ENCODE measurements at places on chromosomes 7 and 10. TPM values are rescaled to one million over a fixed set of nuclear protein-coding genes. Genes with fewer than 3 reads are reported as not detected.

- no peak for DNase-seq
Measured at GRCh38 chr7:2701832-2702593, 14.0 kb downstream of the AMZ1 start.

CUBN gene
- total RNA-seq, result 1.3 TPM

DNA sequence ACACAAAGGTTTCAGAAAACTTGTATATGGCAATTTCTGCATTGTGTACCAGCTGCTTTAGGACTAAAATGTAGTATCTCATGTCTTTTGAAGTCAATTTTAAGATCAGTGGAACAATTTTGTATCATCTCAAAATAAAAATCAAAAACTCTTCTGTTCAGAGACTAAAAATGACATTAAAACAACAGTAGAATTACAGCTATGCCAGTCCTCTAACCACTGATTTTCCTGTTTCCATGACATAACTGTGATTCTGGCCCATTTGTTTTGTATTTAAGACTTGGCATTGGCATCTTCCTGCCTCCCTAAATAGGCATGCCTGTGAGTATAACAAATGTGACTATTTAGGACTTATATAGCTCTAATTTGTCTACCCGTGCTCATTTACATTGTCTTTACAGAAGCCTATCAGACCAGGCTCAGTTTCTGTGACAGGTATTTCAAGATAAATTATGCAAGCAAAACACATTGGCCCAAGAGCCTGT is 29.1 kb upstream of the VPS41 start:
- no peak for DNase-seq

GRCh38 chr7:111180338-111180737 is 89.4 kb downstream of the LRRN3 start:
- DNase-seq, result no peak

TRUB1 gene
- 11.3 TPM for total RNA-seq

- DNase-seq, result peak; percentile 63
Measured at GRCh38 chr10:13271552-13272163, 28.2 kb downstream of the PHYH start.

GRCh38 chr7:91655656-91656055 is 224.8 kb downstream of the MTERF1 start:
- no peak for DNase-seq

IDI2 gene
- total RNA-seq, result not detected

GRCh38 chr7:33114976-33115375 is 5.8 kb upstream of the RP9 start:
- DNase-seq, result no peak

- no peak for DNase-seq
Measured at GRCh38 chr7:115940460-115941060, 90.0 kb downstream of the TFEC start.

- DNase-seq, result peak; percentile 57
Measured at GRCh38 chr7:27198138-27198841, 1.6 kb downstream of the HOXA13 start.

- DNase-seq, result no peak
Measured at GRCh38 chr10:65571011-65571570, 1354.7 kb upstream of the LRRTM3 start.

MGAM2 gene
- total RNA-seq, result 0.61 TPM

GRCh38 chr7:134640842-134641715 is 5.6 kb upstream of the BPGM start:
- DNase-seq, result no peak

DNA sequence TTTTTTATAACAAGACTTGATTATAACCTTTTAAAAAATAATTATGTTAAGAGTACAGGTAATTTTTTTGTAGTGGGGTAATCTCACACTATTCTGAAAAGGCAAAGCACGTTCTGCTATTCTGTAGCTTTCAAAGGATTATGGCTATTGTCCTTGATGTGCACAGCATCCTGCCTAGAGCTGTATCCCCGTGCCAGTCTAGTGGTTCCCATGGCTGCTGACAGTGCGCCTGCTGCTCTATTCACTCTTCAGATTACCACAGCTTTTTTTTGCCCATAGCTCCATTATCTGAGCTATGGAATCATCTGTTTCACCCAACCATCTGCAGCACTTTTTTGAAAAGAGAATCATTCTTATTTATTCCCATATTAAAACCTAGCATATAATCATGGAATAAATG is 723.4 kb downstream of the PHTF2 start:
- no peak for DNase-seq

DNA sequence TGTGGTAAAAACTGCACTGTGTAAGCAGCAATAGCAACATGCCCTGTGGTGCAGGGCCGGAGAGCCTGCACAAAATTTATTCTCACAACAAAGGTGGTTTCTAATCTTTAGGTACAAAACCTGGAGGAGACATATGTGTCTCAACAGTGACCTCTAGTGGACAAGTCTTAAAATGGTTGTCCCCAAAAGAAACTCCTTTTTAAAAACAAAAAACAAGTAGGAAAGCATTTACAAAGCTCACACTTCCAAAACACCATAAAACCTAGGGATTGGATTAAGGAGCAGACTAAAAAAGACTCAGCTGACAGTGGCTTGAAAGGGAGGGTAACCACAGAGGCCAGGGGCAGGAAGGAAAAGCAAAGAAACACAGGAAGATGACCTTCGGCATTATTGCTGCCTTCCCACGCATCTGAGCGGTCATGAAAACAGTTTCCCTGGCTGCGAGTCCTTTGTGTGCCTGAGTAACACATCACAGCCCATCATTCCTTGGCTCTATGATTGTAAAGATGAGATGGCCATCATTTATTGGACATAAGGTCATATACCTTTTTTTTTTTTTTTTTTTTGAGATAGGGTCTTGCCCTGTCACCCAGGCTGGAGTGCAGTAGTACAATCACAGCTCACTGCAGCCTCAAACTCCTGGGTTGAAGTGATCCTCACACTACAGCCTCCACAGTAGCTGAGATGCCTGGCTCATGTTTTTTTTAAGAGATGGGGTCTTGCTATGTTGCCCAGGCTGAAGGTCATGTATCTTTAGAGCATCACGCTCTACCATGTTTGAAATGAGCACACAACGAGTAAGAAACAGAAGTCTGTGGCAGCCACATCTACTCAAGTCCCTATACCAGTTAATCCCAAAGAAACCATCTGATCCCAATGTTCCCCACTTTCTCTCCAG is 39.5 kb downstream of the RSU1 start:
- no peak for DNase-seq

GRCh38 chr7:143384148-143384547 is 3.0 kb downstream of the ZYX start:
- DNase-seq, result peak; percentile 65

CAV2 gene
- 192 TPM for total RNA-seq

DNA sequence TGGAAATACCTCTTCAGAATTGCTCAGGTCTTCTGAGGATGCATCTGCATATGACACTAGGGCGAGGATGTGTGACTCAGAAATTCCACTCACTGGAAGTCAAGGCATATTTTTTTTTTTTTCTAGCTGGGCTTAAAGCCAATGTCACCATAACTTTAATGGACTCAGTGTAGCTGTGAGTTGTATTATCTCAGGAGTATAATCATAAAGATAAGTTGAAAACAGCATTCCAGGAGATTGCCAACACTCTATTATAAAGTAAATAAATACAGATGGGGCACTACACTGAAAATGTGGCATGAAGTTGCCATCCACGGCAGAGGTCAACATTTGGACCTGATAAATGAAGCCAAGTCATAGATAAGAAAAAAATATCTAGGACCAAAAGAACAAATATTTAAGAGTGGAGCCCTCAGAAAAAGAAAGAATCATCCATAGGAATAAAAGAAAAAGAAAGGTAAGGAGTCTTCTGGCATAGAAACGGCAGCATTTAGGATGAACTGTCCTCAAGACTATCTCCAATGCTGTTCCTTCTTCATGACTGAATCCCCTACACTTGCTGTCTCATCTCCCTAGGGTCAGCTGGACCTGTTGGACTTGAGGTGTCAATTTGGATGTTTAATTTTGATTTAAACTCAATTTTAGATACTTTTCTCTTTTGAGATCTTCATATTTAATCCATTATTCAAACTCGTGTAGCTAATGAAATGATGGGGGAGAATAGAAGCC is 72.9 kb upstream of the CAV2 start:
- no peak for DNase-seq

DNA sequence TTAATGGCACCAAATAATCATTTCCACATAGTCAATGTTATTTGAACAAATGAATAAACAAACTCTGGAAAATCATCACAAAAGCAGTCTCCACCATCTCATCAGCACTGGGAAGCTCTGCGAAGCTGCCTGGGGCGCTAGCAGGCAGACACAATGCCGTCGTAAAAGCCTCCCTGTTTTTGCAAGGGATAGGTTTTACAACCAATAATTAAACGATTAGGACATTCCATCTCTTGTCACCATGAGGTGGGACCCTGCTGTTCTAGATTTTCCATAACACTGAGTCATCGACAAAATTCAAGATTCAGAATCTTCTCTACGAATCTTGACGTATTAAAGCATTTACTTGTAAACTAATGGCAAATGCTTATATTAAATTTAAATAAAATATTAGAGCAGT is 172.8 kb upstream of the AKR1E2 start:
- DNase-seq, result no peak

DNA sequence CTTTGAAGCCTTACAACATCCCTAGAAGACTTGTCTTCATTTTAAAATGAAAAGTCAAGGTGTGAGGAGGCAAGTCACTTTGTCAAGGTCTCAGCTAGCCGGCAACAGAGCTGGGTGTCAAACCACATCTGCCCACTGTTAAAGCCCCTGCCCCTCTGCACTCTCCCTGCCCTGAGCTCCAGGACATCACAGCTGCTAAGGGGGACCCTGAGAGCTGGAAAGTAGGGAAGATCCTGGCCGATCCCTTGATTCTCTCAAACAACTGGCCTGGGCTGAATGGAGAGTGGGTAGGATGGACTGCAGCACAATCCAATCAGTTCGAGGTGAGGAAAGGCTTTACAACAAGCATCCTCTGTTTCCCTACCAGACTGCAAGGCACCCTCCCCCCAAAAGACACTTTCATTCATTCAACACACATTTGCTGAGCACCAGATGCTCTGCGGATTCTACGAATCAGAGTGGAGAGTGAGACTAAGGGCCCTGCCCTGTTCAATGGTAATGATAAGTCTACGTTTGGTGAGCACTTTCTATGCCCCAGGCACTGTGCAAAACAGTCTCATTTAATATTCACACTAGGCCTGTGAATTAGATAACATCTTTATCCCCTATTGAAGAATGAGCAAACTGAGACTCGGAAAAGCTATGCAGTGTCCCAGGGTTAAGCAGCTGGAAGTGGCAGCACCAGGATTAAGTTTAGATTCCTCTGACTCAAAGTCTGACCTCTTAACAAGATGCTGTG is 148.1 kb downstream of the HERPUD2 start:
- DNase-seq, result no peak

CRHR2 gene
- not detected for total RNA-seq

GIMAP7 gene
- total RNA-seq, result 47.0 TPM

MRPS16 gene
- 52.5 TPM for total RNA-seq

OR9A2 gene
- not detected for total RNA-seq

DNA sequence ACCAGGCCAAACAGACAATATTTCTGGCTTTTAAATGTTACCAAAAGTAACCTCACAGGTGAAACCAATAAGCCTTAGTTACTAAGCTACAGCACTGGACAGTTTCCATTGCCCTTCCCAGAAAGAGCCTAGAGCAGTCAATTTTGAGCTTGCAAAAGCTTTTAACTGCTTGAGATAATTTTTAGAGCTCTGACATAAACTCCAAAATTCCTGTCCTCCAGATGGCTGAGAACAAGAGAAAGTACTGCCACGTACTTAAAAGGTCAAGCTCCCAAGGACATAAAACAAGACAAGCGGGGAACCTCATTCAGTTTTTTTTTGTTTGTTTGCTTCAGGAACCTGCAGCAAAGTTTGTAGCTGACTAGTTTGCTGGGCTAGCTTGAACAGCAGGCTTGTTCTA is 54.1 kb downstream of the BBS9 start:
- DNase-seq, result no peak

DNA sequence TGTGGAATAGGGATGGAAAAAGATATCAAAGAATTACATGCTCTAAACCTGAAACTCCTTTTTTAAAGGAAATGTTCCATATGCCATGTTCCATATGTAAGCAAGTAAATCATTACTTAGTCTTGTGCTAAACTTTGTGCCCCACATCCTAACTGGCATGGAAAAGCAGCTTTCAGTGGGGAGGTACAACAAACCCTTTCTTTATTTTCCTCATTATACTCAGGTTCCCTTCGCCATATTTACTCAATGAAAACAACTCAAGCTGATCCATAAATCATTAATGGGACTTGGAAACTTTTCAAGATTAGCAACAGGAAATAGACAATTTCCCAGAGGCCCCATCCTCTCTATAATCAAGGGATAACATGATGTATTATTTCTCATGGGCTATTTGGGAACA is 56.0 kb downstream of the GSAP start:
- DNase-seq, result no peak

COPG2 gene
- total RNA-seq, result 16.3 TPM

CPA1 gene
- total RNA-seq, result not detected

ITGB8 gene
- total RNA-seq, result 4.6 TPM

DNA sequence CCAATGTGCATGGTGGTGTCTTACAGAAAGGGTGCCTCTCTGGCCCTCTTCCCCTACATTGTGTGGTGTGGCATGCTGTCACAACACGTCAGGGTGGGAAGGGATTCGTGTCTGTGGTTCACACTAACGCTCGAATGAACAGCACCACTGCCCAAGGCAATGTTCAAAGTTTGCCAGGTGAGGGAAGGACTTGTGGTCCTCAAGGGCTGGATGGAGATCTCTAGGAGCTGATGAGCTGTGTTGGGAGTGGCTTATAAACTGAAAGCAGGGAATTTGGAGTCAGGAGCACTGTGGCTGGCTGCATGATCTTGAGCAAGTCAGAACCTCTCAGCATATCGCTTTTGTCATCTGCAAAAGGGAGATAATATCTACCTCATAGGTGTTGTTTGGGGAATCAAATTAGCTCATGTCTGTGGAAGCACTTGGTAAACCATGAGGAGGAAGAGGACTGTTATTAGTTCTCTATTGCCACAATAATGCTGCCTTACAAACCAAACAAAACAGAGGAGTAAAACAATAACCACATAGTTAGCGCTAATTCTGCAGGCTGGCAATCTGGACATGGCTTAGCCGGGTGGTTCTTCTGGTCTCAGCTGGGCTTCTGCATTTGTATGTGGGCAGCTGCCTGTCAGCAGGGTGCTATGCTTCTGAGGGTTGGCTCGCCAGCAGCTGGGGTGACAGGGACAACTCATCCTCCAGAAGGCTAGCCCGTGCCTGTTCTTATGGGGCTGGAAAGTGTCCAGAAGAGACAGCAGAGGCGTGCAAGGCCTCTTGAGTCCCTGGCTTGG is 22.9 kb upstream of the C10orf105 start:
- no peak for DNase-seq

DNA sequence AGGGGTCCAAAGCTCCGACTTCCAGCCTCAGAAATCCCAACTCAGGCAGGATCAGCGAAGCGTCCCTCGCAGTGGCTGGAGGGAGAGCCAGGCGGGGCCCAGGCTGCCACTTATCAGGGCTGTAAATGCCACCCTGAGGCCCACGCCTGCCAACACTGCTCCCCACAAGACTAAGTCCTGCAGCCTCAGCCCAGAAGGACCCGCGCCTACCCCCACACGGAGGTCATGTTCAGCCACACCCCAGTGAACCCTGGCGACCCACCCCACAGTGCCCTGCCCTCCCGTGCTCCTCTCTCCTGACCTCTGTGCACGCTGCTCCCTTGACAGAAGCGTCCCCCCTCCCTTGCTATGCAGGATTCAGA is 3.2 kb downstream of the PSMG3 start:
- DNase-seq, result no peak
